Stimulated activated CD4-positive, alpha-beta T cell treated with anti-CD3 and anti-CD28 coated beads, Interleukin-1b, Interleukin-23, amount 100 ng/mL, for 1 hour (primary cell): ENCODE measurements at places on chromosomes 4 and X.

- no peak for DNase-seq
These were observed 64.9 kb downstream of the SORCS2 start for GRCh38 chr4:7256984-7257810.

DNA sequence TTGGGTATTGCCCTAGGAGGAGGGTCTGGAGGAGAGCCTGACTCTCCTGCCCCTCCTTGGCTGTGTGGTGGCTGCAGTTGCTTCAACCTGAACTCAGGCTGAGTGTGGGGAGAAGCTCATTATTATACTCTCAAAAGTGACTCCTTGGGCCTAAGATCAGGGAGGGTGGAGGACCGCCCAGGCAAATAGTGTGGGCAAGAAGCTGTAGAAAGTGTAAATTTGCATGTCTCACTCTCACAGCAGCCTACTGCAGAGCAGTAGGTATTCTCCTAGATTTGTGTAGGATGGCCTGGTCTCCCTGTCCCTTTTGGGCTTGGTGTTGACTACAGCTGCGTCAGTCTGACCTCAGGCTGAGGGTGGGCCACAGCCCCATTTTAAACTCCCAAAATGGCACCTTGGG, 156.1 kb downstream of the ZNF330 start:
- no peak for DNase-seq

DNA sequence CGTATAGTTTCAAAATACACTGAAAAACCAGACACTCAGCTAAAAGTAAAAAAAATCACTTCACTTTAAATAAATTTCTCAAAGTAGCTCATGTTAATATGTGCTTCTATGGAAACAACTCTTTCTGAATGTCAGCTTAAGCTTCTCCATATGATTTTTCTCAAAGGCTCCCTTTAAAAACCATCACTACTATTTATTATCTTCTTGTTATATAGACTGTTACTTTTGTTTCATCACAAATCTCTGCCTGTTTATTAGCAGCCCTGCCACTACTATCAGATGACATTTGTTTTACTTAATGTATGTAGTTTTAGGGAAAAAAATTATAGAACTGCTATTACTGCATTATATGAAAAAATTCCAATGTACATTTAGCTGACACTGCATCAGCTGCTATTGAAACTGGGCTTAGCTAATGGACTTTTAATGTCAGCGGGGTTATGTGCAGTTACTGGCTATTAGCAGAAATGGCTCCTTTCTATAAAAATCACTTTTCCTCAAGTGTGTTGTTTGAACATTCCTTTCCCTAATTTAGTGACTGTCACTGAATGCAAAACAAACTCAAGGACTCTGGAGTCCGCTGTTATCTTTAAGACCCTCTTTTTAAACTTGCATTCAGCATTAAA, 10.8 kb downstream of the UNC5C start:
- DNase-seq, result no peak

DNA sequence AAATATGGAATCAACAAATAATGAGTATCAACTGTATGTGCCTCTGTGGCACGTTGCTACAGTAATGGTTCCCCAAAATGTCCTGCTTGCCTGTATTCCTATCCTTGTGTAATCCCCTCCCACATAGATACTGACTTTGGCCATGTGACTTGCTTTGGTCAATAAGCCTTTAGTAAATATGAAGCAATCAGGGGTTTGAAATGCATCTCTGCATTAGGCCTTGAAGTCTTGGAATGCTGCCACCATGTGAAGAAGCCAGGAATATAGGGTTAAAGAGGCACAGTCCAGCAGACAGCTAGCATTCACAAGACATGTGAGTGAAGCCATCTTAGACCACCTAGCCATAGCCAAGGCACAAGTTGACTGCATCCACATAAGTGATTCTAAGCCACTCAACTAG, 190.9 kb downstream of the GABRB1 start:
- no peak for DNase-seq

- no peak for DNase-seq
These were observed 127.8 kb upstream of the DIAPH2 start for GRCh38 chrX:96556886-96557285.

DNA sequence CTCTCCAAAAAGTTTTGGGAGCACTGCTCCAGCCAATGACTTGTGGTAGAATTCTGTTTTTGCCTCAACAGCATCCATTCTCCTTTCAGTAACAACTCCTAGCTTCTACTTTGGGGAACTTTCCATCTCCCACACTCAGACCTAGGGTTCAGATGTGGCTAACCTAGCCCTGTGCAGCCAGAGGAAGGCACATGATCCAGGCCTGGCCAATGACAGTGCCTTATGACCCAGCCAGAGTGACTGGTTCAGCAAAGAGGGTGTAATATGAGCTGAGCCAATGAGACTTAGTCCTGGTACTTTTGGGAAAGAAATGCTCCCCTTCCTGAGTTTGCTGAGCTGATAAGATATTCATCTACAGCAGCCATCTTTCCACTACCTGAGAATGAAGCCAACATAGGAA, 5.4 kb upstream of the USP46 start:
- no peak for DNase-seq

GRCh38 chr4:47862297-47862696, 24.4 kb upstream of the CORIN start:
- DNase-seq, result no peak

GRCh38 chr4:172786039-172786792, 382.4 kb upstream of the GALNT7 start:
- DNase-seq, result no peak

GRCh38 chr4:43607400-43607799, 714.9 kb downstream of the GRXCR1 start:
- DNase-seq, result no peak

DNA sequence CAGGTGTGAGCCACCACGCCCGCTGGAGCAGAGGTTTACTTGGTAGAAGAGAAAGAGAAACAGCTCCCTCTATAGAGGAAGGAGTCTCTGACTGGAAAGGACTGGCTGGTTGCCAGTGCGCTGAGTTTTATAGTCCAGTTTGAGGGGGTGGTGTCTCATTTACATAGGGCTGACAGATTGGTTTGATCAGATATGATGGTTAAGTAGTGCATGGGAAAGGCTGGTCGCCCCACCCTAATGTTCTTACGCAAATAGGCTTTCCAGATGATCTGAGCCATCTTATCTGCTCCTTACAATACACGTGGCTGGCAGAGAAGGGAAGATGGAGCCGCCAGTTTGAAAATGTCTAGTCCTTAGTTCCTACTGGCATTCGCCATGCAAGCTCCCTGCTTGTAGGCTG, 439.5 kb downstream of the NAF1 start:
- DNase-seq, result no peak

- no peak for DNase-seq
These were observed 1.7 kb upstream of the GPR143 start for GRCh38 chrX:9767375-9767774.

DNA sequence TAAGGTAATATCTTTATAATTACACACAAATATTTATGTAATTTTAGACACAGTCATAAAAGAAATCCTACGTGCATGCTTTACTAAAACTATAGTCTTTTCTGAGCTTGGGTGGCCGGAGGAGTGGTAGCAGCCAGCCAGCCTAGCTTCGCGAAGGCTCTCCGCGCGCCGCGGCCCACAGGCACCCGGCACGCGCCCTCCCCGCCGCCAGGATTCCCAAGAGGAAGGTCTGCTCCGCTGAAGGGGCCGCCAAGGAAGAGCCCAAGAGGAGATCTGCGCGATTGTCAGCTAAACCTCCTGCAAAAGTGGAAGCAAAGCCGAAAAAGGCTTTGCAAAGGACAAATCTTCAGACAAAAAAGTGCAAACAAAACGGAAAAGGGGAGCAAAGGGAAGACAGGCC, 8.7 kb upstream of the PJA1 start:
- no peak for DNase-seq

- no peak for DNase-seq
These were observed 892 bp downstream of the IL1RAPL2 start for GRCh38 chrX:104566681-104567501.

GRCh38 chr4:99383833-99384392, 31.4 kb upstream of the ADH1C start:
- no peak for DNase-seq
